ENCODE measurements at places on chromosomes 1 and 21. TPM values are rescaled to one million over a fixed set of nuclear protein-coding genes. Genes with fewer than 3 reads are reported as not detected.

Gene DCDC2B
- not detected for total RNA-seq

Gene LAMC1
- 275 TPM for total RNA-seq

Gene LIN9
- total RNA-seq: 3.2 TPM

- no peaks in the 10 kb centered on the region for H3K4me1 ChIP-seq
- no peak for DNase-seq
- no peak overlapping the region for H3K4me3 ChIP-seq
- H3K27me3 ChIP-seq: no peaks in the 10 kb centered on the region
- no peak overlapping the region for H3K27ac ChIP-seq
- H3K36me3 ChIP-seq: no peaks in the 10 kb centered on the region
Measured at GRCh38 chr1:62810420-62811274, 26.7 kb downstream of the ATG4C start.

DNA sequence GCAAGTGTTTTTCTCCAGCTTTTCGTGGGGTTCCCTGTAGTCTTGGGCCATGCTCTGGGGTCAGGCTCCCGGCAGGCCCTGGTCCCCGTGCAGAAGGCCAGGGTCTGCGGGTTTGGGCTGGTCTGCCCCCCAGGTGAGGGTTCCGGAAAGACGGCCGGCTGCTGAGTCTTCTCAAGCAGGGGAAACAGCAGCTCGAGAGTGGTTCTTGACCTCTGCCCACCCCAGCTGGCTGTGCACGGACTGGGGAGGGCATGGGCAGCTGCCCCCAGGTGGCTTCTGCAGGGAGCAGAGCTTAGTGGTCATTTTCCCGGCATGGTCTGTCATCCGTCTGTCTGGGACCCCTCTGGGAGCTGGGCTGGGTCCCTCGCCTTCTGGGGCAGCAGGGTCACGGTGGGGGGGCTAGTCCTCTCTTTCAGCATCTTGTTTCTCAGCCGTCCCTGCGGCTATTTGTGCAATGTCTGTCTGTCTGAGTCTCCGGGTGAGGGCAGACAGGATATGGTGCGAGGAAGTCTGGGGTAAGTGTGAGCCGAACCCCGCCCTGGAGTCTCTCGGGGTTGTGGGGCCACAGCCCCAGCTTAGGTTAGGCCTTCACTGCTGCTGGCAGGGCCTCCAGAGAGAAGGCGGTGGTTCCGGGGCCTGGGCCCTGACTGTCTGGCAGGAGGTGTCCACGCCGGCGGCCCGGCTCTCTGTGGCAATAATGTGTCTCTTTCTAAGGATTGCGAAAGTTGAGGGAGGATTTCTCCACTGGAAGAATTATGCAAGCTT, 6.1 kb downstream of the SKI start:
- no peak for DNase-seq

- no peaks in the 10 kb centered on the region for H3K27me3 ChIP-seq
- no peaks in the 10 kb centered on the region for H3K36me3 ChIP-seq
- H3K4me1 ChIP-seq: no peaks in the 10 kb centered on the region
- H3K27ac ChIP-seq: no peak overlapping the region
Measured at GRCh38 chr1:68330391-68330790, 98.1 kb upstream of the WLS start.

- H3K27ac ChIP-seq: peak overlapping the region; percentile 51
- DNase-seq: no peak
- H3K4me3 ChIP-seq: no peak overlapping the region
- no peaks in the 10 kb centered on the region for H3K27me3 ChIP-seq
- no peaks in the 10 kb centered on the region for H3K36me3 ChIP-seq
Measured at GRCh38 chr1:163875200-163875926, 553.6 kb downstream of the NUF2 start.

DNA sequence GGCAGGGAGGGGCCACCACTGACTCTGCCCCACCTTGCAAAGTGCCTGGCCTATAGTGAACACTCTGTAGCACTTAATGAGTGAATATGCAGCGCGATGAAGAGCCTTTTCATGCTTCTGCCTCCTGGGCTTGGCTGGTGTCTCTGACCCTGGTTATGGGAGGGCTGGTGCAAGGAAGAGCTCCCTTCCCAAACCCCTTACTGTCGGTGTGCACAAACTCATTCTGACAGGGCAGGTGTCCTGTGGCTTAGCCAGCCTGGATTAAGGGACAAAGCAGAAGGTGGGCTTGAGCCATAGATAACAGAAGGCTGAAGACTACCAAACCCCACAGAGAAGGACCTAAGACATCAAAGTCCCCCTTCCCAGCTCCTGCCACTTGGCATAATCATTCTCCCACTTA, 2.0 kb upstream of the NCMAP start:
- H3K27ac ChIP-seq: no peak overlapping the region
- no peaks in the 10 kb centered on the region for H3K36me3 ChIP-seq
- no peak for DNase-seq
- H3K4me3 ChIP-seq: no peak overlapping the region

GRCh38 chr1:9590201-9590600, 1.5 kb downstream of the TMEM201 start:
- no peak for DNase-seq
- H3K36me3 ChIP-seq: no peaks in the 10 kb centered on the region
- H3K4me1 ChIP-seq: peaks cover 32% of the 10 kb centered on the region
- H3K4me3 ChIP-seq: no peak overlapping the region

DNA sequence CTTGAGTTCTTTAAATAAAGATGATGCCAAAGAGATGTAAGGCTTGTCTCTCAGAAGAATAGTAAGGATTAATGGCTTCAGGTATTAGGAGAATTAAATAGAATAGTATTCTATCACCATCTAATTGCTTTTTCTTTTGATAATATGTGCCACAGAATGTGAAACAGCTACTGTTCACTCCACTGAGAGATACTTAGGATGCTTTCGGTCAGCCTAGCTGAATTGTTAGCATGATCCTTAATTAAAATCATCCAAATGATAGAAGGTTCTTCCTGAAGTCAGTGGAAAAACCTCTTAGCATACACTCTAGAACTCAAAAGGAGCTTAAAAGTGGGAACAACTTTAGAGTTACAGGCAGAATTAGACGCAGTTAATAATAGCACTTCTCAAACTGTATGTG, 97.0 kb downstream of the RASAL2 start:
- H3K4me3 ChIP-seq: no peak overlapping the region
- no peaks in the 10 kb centered on the region for H3K36me3 ChIP-seq
- no peaks in the 10 kb centered on the region for H3K4me1 ChIP-seq
- no peak overlapping the region for H3K27ac ChIP-seq

- DNase-seq: no peak
- H3K27ac ChIP-seq: no peak overlapping the region
- no peak overlapping the region for H3K4me3 ChIP-seq
- H3K36me3 ChIP-seq: no peaks in the 10 kb centered on the region
- H3K27me3 ChIP-seq: no peaks in the 10 kb centered on the region
- peaks cover under 1% of the 10 kb centered on the region for H3K4me1 ChIP-seq
Measured at GRCh38 chr1:12057382-12057781, 5.7 kb upstream of the TNFRSF8 start.

DNA sequence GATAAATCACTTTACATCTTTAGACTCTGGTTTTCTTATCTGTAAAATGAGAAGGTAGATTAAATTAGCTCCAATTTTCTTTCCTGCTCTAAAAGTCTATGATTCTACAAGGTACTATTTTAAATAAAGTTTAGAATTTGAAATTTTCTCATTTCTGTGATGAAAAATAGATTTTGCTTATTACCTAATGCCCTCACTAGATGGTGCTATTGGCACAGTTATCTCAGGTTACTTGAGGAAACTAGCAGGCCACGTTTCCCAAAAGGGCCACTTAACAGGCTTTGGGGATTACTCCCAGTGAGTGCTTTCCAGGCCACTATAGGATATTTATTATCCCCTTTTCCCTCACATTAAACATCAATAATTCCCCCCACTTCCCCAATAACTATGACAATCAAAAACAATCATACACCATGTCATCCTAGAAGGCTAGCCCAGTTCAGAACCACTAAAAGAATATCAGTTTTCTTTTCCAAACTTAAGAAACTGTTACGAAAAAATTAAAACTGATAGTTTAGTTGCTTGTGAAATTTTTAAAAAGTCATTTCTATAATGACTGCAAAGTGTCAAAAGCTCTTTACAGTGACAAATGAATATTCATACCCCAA, 30.6 kb downstream of the OMA1 start:
- no peak overlapping the region for H3K4me3 ChIP-seq
- H3K27me3 ChIP-seq: no peaks in the 10 kb centered on the region
- H3K27ac ChIP-seq: no peak overlapping the region
- no peaks in the 10 kb centered on the region for H3K36me3 ChIP-seq

GRCh38 chr1:67801903-67802302, 31.4 kb downstream of the GNG12 start:
- no peak for DNase-seq
- peaks cover 18% of the 10 kb centered on the region for H3K4me1 ChIP-seq
- no peak overlapping the region for H3K4me3 ChIP-seq
- H3K27me3 ChIP-seq: no peaks in the 10 kb centered on the region
- no peaks in the 10 kb centered on the region for H3K36me3 ChIP-seq
- no peak overlapping the region for H3K27ac ChIP-seq

Gene DNASE2B
- not detected for total RNA-seq

Gene TCHHL1
- not detected for total RNA-seq

DNA sequence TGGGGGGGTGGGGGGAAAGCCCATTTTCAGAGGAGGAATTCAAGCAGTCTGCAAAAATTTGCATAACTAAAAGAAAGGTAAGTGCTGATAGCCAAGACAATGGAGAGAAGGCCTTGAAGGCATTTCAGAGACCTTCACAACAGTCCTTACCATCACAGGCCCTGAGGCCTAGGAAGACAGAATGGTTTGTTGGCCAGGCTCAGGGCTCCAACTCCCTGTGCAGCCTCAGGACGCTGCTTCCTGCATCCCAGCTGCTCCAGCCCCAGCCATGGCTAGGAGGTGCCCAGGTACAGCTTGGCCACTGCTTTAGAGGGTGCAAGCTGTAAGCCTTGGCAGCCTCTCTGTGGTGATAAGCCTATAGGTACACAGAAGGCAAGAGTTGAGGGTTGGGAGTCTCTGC, 571.6 kb downstream of the MATN1 start:
- H3K36me3 ChIP-seq: no peaks in the 10 kb centered on the region
- no peaks in the 10 kb centered on the region for H3K27me3 ChIP-seq
- H3K4me3 ChIP-seq: no peak overlapping the region
- H3K4me1 ChIP-seq: no peaks in the 10 kb centered on the region
- no peak overlapping the region for H3K27ac ChIP-seq
- no peak for DNase-seq

Gene MAP3K6
- 121 TPM for total RNA-seq

DNA sequence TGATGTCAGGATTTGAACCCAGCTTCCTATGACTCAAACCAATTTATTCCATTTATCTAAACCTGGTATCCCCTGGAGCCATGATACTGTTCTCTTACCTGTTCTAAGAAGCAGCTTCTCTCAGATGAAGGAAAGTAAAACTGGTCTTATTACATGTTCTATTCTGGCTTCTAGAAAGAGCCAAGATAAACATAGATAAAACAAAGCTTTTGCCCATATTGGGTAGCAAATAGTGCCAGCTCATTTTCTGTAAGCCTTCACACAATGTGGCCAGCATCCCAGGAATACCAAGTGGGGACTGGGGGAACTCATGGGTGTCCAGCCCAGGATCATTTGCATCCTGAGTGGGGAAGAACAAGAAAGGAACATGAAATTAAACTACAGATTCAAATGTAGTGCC, 53.5 kb upstream of the EPHA8 start:
- no peak overlapping the region for H3K27ac ChIP-seq
- H3K36me3 ChIP-seq: peaks cover 94% of the 10 kb centered on the region
- H3K4me3 ChIP-seq: no peak overlapping the region
- no peaks in the 10 kb centered on the region for H3K4me1 ChIP-seq
- H3K27me3 ChIP-seq: no peaks in the 10 kb centered on the region

Gene ASTN1
- total RNA-seq: under 0.01 TPM

GRCh38 chr1:165354739-165355138, 1.8 kb downstream of the LMX1A start:
- H3K36me3 ChIP-seq: no peaks in the 10 kb centered on the region
- peaks cover 24% of the 10 kb centered on the region for H3K27me3 ChIP-seq
- no peak for DNase-seq
- peaks cover 28% of the 10 kb centered on the region for H3K4me1 ChIP-seq

- H3K27me3 ChIP-seq: no peaks in the 10 kb centered on the region
- no peaks in the 10 kb centered on the region for H3K4me1 ChIP-seq
- no peak for DNase-seq
- no peaks in the 10 kb centered on the region for H3K36me3 ChIP-seq
Measured at GRCh38 chr1:91924146-91924545, 25.1 kb upstream of the BRDT start.

DNA sequence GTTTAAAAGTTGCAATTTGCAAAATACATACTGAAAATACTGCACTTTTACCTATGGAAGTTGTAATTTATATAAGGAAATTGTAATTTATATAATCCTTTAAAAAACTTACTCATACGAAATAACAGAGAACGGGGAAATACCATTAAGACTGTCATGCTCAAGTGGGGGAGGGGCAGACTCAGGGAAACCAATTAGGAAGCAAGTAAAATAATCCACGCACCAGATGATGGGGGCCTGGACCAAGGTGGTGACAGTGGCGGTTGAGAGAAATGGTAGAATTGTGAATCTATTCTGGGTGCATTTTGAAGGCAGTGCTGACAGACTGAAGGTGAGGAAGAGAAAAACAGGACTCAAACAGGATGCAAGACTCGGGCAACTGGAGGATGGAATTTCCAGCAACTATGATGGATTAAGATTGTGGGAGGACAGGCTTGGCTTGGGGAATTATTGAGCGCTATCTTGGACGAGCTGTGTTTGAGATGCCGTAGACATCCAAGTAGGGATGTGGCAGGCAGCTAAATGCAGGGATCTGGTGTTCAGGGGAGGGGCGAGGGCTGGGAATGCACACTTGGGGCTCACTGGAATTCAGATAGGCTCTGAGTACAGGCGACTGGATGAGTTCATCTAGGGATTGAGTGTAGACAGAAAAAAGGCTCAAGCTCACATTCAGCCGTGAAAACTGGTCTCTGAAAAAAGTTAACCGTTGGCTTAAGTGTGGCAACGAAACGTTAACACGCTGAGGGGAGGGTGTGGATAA, 977 bp downstream of the LCA5L start:
- H3K4me3 ChIP-seq: peak overlapping the region; percentile 79
- DNase-seq: no peak
- H3K36me3 ChIP-seq: no peaks in the 10 kb centered on the region
- H3K4me1 ChIP-seq: peaks cover 5% of the 10 kb centered on the region

DNA sequence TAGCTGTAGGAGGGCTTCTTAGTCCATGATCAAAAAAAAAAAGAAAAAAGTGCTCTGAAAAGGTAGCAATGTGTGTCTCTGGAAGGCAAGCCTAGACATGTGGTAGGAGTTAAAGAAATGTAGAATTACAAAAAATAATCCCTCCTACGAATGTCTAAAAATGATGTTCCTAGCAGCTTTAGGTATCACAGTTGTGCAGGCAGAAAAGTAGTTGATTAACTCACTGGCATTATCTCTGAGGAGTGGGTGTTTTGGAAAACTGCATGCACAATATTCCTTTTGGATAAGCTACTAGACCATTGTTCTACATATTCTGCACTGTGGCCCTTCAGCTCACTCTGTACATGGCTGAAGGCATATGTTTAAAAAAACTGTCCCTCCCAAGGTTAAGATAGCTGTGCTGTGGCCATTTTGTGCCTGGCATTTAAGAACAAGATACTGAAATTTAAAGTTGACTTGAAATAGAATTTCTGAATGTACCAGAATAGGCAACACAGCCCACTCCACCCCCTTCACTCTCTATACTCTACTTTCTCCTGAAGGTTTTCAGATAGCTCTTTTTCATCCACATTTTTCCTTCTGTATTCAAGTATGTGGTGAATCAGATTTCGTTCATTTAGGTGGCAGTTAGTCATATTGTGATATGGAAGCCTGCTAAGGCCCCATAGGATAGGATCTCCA, 463.9 kb upstream of the LRRC7 start:
- no peaks in the 10 kb centered on the region for H3K4me1 ChIP-seq
- H3K4me3 ChIP-seq: no peak overlapping the region
- DNase-seq: no peak
- no peaks in the 10 kb centered on the region for H3K27me3 ChIP-seq
- no peaks in the 10 kb centered on the region for H3K36me3 ChIP-seq
